ENCODE measurements at places on chromosomes 4 and X.

GRCh38 chrX:55710701-55711100, 6.8 kb upstream of the RRAGB start:
- DNase-seq = no peak

- no peak for DNase-seq
Observed at GRCh38 chr4:38195486-38195885, 235.3 kb downstream of the PTTG2 start.

DNA sequence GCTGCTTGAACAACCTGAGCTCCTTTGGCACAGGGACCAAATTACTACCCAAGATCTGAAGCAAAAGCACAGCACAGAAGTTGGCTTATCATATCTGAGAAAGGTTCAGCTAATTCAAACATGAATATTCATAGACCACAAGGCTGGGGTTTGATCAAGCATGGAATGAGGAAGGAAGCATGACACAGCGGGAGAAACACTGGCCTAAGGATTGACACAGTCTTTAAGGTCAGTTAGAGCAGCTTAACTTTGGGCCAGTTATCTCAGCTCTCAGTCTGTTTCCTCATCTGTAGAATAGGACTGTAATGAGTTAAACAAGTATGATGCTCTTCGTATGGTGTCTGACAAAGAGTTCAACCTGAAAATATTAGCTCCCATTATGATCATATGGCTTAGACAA, 88.5 kb upstream of the CBR4 start:
- no peak for DNase-seq

DNA sequence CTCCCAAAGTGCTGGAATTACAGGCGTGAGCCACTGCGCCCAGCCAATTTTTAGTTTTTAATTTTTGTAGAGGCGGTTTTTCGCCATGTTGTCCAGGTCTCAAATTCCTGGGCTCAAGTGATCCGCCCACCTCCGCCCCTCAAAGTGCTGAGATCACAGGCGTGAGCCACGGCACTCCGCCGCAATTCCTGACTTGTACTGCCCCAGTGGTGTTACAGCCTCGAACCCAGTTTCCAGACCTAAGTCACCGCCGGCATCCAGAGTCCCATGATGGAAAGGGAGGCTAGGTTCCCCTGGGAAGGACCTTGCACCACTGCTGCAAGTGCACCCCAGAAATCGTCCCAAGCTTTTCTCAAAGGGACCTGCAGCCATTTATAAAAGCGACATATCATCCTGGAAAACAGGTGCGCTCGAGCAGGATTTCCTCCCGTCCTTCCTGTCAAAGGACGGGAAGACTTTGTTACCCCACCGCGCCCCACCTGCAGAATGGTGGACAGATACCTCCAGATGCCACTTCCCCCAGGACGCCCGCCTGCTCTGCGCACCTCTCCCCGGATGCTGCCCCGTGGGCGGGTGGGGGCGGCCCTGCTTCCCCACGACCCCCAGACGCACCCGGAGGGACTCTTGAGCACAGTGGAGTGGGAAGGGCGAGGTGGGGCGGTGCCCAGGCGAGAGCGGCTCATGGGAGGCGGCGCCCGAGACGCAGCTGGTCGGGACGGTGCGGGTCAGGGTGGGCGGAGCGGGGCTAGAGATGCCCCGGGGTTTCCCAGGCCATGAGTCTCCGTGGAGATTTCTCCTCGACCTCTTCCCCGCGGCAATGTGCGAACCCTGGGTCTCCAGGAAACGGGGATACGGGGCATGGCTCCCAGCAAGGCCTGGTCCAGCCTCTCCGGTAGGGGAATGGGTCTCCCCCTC, 947 bp upstream of the RPL10 start:
- peak; percentile 86 for DNase-seq

DNA sequence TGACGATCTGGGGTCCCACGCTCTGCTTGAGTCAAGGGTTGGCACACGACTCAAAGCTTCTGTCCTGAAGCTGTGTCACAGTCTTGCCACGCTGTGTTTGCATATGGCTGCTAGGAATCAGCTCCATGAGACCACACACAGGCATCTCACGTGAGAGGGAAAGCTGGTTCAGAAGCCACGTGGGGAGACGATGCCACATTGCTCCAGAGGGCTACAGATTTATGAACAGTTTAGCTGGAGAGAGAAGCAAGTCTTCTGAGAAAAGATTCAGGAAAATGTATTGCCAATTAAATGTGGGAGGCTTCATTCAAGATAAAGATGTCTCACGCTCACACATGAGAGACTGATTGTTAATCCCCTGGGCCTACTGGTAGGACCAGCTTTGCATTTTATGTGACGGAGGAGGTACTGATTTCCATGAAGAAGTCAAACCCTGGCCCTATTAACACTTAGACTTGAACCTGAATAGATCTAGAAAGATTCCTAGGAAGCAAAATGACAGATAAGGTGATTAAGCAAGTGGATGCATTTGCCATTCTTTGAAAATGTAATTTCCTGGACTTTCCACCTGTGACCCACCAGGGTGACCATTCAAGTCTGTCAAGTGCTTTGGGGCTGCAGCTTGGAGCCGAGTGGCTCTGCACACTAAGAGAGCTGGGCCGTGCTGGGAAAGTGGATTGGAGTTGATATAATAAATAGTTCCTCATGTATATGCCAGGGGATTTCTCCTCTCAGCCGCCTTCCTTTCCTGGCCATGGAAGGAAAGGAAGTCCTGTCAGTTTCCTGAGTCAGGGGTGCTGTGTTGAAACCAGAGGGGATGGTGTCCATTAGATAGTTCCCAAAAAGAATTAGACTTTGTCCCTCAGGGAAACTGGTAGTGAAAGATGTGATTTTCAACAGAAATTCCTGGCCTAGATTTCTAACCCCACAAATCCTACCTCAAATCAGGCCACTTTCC, 29.0 kb downstream of the ENPP6 start:
- DNase-seq = no peak

GRCh38 chr4:177281351-177281909, 28.2 kb upstream of the NEIL3 start:
- DNase-seq = no peak

DNA sequence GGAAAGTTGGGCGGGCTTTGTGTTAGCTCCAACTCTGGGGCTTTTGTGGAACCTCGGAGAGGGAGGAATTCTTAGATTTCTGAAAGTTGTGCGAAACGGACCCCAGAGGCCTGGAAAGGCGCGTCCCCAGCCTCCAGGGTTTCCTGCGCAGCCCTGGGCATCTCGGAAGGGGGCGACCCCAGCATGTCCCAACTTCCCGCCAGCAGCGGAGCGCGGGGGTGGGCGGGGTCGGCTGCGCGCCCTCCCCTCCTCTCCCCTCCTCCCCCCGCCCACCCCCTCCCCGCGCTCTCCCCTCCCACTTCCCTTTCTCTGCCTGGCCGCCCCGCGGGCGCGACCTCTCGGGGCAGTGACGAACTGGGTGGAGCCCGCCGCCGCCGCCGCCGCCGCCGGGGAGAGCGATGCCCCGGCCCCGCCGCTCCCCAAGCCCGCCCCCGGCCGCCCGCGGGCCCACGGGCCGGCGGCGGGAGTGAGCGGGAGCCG, 16.8 kb downstream of the PTTG2 start:
- DNase-seq = peak; percentile 68

- DNase-seq = peak; percentile 46
Observed at GRCh38 chrX:17944833-17945497, 83.9 kb upstream of the RAI2 start.

GRCh38 chrX:16978193-16978984, 31.9 kb downstream of the REPS2 start:
- no peak for DNase-seq

- DNase-seq = no peak
Observed at GRCh38 chrX:154028502-154029184, 8.9 kb upstream of the IRAK1 start.

- no peak for DNase-seq
Observed at GRCh38 chr4:67885762-67886161, 2.0 kb upstream of the TMPRSS11D start.

DNA sequence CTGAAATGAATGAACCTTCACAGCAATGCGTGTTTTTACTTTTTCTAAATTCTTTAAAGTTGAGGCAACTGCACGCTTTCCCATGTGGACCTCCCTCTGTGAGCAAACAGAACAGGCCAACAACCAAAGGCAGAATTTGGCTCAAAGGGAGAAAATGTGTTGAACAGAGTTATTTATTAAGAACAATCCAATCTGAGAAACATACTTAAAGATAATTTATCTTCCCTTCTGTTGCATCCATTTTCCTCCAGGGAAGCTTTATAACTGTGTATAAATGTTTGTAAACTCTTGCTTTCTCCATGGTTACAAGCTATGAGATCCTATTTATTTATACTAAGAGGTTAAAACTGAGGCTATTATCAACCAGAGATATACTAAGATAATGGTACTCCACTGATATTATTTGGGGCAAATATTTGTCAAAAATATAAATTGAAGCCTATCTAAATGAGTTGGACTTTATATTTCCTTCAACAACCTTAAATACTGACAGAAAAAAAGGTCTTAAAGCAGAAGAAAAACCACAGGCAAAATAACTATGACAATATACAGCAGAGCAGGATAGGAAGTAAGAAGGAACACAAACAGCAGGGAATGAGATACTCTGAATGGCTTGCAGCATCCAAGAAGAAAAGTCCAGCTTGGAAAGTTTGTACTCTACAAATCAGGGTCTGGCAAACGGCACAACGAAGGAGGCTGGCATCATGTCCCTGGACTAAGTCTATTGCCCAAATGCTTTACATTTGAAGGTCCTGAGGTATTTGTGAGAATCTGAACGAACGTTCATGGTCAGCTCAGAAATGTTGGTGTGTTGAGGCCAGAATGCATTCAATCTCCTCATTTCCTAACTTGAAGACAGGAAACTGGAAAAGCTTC, 663.2 kb upstream of the INTU start:
- no peak for DNase-seq

- DNase-seq = no peak
Observed at GRCh38 chrX:115392871-115393270, 103.4 kb downstream of the LUZP4 start.

- no peak for DNase-seq
Observed at GRCh38 chr4:77025643-77026321, 50.0 kb downstream of the CCNI start.

- DNase-seq = no peak
Observed at GRCh38 chr4:176671532-176671931, 121.2 kb downstream of the VEGFC start.
